Midbrain (tissue), 1 donor: ENCODE measurements at places on chromosomes 6 and 20.

- DNase-seq: no peak
These were observed 67.9 kb downstream of the CDYL start for GRCh38 chr6:4844108-4844507.

GRCh38 chr6:16821834-16822264 lies 60.6 kb upstream of the ATXN1 start:
- no peak for DNase-seq

GRCh38 chr6:14596410-14596809 lies 478.8 kb downstream of the CD83 start:
- DNase-seq: no peak

- no peak for DNase-seq
These were observed 448.2 kb upstream of the ADGRB3 start for GRCh38 chr6:68186870-68187269.

GRCh38 chr20:51411870-51412269 lies 130.6 kb downstream of the NFATC2 start:
- DNase-seq: no peak

DNA sequence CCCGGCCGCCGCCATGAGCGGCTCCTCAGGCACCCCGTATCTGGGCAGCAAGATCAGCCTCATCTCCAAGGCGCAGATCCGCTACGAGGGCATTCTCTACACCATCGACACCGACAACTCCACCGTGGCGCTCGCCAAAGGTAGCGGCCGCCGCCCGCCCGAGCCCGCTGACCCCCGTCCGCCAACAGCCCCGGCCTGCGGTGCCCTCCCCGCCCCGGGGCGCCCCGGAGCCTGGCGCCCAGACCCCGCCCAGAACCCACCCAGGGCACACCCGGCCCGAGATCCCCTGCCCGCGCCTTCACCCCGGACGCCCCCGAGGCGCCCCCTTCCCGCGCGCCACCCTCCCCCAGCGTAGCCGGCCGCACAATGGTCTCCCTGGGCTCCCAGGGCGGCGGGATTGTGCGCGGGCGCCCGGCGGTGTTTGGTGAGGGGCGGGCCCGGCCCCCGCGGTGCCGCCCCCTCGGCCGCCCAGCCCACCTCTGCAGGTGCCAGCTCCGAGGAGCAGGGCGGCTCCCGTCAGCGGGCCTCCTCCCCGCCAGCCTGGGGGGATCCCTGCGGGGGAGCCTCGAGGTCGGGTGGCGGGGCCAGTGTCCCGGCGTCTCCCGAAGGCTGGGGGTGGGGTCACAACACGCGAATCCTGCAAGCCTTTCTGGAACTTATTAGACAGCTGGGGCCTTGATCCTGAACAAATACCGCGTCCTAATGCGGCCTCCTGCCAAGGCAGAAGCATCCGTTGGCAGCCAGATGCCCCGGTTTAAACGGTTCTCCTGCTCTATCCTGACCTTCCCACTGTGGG lies 577 bp downstream of the LSM14B start:
- DNase-seq: peak; percentile 3

GRCh38 chr6:85675030-85675819 lies 32.5 kb upstream of the SYNCRIP start:
- no peak for DNase-seq

- DNase-seq: no peak
These were observed 241.8 kb upstream of the BMP2 start for GRCh38 chr20:6525447-6526303.

DNA sequence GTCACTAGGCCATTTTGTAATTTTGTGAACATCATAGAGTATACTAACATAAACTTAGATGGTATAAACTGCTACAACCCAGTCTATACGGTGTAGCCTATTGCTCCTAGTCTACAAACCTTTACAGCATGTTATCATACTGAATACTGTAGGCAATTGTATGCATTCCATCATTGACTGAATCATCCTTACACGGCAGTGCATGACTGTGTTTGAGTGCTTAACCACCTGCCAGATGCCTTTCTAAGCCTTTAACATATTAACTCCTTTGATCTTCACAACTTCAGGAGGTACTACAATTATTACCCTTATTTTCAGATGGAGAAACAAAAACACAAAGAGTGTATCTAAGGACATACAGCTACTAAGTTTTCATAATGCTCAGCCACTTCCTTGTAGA lies 14.0 kb downstream of the DPPA5 start:
- no peak for DNase-seq

GRCh38 chr6:30002871-30003270 lies 58.2 kb upstream of the POLR1H start:
- DNase-seq: no peak

DNA sequence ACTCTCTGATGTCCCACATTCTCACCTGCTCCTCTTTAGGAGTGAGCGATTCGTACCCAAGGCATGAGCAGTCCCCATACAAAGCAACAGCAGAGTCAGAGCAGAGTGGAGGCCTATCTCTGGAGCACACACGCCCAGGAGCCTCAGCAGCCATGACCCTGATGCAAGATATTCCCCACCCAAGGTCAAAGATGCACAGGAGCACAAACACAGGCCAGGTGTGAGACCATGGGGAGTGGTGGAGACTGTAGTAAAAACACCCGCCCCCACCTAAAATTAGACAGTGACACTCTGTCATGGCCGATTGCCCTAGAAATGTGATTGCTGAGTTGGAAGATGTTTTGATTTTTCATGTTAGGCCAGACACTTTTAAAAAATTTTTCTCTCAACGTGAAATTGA lies 21.4 kb downstream of the RRBP1 start:
- no peak for DNase-seq

- DNase-seq: no peak
These were observed 138.3 kb downstream of the COL9A1 start for GRCh38 chr6:70164556-70164955.

DNA sequence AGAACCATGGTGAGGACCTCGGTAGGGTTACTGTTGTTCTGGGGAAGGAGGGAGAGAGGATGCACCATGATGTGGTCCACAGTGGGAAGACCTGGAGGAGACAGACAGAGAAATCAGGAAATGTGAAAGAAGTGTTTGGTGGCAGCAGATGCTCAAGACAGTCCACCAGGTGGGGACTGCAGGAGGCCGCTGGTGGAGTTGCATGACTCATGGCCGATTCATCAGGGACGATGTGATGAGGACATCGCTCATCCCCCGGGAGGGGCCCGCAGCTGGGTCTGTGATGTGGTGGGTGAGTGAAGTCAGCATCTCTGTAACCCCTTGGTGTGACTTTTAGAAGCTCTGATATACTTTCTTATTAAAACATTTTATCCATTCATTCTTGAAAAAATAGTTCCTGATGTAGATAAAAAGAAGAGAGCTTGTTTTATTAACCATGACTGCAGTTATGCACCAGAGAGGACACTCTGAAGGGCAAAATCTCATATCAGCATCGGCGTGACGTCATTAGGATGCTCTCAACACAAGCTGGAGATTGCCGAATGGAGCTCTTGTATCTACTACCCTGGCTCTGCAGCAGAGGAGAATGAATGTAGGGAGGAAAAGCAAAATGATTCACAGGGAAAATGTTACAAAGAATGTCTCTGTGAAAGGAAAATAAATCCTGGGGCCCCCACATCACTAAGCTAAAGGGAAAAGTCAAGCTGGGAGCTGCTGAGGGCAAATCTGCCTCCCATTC lies 71.2 kb downstream of the RAMACL start:
- DNase-seq: no peak

- no peak for DNase-seq
These were observed 139.1 kb upstream of the LAMP5 start for GRCh38 chr20:9375221-9375681.

DNA sequence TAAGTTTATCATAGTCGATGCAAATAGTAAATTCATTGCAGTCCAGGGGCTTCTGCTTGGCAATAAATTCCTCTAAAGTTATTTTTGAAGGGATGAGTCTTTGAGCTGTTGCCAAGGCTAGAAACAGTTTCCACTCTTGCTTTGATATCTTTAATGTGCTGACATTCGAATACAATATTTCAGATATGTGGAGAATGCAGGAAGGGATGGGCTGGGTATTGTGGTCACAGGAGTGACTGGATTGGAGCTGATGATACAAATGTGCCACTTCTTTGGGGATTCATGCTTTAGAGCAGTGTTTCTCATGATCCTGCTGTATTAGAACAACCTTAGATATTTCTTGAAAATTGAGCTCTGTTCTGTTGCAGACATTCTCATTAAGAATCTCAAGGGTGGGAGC lies 139.0 kb downstream of the PRDM13 start:
- DNase-seq: no peak

DNA sequence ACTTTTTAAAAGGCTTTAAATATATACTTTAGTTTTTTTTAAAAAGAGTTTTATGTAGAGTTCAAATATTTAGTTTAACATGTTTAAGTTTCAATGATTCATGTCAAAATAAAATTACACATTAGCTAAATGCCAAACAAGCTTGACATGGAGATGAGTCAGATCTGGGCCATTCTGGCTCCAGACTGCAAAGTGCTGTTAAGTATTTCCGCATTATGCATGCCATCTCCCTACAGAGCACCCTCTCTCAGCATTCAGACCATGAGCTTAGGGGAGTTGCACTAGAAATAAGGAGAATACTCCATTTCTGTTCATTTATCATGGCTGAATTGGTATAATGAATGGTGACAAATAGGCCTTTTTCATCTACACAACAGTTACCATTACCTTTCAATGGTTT lies 21.5 kb upstream of the HS3ST5 start:
- no peak for DNase-seq

DNA sequence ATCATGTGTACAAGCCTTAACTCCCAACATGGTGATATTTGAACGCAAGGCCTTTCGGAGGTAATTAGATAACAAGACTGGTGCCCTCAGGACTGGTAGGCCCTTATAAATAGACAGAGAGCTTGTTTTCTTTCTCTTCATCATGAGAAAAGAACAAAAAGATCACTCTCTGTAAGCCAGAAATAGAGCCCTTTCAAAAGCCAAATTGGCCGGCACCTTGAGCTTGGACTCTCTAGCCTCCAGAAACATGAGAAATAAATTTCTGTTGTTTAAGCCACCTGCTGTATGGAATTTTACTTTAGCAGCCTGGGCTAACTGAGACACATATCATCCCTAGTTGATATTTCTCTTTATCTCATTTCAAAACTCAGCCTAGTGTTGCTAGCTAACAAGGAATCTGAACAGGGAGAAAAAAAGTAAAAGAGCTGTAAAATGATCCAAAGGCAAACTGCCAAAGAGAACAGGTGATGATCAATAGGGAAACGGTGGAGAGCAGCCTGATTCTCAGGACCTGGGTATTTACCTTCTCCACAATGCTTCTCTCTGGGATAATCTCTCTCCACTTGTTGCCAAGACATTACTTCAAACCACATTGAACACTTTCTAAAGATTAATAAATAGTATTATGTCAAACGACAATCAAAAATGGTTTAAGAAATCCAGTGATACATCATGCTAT lies 6.1 kb downstream of the COL21A1 start:
- DNase-seq: peak; percentile 67

GRCh38 chr20:33914919-33915318 lies 78.8 kb upstream of the RALY start:
- no peak for DNase-seq

DNA sequence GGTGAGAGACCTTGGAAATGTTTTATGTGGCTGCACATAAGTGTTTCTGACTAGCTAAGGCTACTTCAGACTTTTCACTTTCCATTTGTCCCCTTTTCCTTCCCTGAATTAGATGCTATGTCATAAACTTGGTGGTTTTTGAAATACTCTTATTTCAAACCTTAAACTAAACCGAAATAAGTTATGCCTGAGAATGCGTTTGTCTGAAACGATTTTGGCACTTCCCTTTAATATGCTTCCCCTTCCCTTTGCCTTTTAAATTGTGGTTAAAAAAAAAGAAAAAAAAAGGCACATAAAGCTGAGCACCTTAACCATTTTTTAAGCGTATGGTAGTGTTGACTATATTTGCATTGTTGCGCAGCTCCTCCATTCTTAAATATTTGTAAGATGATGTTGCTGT lies 14.3 kb downstream of the ZNF451 start:
- no peak for DNase-seq
